ENCODE measurements at places on chromosomes 1 and 21. TPM values are rescaled to one million over a fixed set of nuclear protein-coding genes. Genes with fewer than 3 reads are reported as not detected.

Gene C8B
- total RNA-seq: 0.26 TPM

Gene CYP4X1
- total RNA-seq: 0.24 TPM

Gene TMEM200B
- 13.3 TPM for total RNA-seq

Gene AMY1A
- not detected for total RNA-seq

Gene HFM1
- 9.0 TPM for total RNA-seq

Gene OR2M3
- not detected for total RNA-seq

Gene GJC2
- total RNA-seq: 2.1 TPM

DNA sequence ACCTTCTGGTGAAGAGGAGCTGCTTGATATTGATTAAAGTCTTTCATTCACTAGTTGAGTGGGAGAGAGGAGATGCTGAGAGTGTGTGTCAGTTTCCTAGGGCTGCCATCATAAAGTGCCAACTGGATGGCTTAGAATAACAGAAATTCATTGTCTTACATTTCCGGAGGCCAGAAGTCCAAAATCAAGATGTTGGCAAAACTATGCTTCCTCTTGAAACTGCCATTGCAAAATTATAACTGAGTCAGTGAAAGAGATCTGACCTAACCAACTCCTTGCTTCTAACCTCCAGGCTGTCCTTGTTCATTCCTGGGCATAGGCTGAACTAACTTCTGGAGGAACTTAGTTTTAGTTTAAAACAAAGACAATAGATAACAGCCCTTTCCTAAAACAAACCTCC is 47.1 kb downstream of the PTGS2 start:
- DNase-seq: no peak

DNA sequence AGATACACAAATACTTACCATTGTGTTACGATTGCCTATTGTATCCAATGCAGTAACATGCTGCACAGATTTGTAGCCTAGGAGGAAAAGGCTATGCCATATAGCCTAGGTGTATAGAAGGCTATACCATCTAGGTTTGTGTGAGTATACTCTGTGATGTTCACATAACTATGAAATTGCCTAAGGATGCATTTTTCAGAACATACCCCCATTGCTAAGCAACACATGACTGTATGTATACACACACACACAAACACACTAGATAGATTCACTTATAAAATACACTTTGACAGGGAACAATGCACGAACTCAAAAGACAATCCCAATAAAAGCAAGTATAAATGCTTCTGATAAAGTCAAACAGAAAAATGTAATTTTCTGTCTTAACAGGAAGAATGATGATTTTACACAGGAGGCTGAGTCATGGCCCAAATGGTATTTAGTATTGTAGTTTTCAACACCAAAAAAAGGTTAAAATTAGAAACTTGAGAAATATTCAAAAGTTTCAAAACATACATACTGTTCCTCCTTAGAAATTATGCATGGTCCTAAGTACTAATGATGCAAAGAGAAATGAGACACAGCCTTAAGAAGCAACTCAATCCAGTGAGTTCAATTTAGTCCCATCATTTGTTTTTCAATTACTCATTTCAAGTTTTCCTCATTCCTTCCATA is 12.2 kb downstream of the FH start:
- no peak for DNase-seq

GRCh38 chr1:189970331-189971230 is 507.1 kb downstream of the BRINP3 start:
- no peak for DNase-seq

- no peak for DNase-seq
These were observed 5.0 kb upstream of the HHIPL2 start for GRCh38 chr1:222552882-222553281.

DNA sequence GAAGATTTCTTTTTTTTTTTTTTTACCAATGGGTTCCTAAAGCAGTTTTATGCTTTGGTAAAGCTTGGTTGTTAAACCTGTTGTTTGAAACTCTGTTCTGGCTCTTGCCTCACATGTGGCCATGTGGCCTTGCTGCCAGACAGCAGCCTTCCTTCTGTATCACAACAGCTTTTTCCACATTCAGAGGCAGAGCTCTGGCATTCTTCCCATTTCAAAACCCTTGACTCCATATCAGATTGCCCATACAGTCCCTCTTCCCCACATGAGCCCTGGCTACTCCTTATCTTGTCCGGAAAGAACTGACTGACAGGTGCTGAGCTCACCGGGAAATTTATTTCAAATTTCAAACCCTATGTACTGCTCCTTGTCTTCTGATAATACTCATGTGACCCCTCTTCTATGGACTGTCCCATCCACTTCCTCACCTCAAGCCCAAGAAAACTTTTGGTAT is 38.5 kb upstream of the LAX1 start:
- no peak for DNase-seq

DNA sequence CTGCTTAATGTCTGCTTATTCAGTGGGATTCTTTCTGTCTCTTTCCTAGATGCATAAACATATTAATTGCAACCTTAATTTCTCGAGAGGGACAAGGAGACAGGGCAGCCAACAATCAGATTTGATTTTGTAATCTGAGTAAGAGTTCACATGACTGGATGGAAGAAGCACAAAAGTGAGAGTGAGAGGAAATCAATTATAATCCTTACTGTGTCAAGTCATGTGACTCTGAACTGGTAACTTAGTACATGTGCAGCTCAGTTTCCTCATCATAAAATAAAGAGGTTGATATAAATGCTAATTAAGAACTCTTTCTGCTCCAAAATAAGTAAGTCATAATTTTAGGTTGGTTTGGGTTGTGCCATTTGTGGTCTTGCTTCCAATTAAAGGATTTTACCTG is 439.5 kb downstream of the AMY1C start:
- no peak for DNase-seq

DNA sequence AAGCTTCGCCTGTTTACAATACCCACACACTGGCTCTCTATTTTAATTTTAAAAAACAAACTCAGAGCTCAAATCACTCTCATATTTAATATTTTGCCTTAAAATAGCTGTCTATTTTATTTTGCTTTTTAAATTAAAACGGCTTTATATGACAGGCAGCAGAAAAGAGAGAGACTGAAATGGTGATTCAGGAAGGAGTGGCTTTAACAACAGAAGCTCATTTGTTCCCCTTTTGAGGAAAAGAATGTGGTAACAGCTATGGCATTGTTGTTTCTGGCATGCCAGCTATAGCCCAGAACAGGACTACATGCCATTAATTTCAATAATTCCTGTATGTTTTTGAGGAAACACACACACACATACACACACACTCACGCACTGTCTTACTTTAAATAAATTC is 234.2 kb upstream of the PTBP2 start:
- DNase-seq: no peak

DNA sequence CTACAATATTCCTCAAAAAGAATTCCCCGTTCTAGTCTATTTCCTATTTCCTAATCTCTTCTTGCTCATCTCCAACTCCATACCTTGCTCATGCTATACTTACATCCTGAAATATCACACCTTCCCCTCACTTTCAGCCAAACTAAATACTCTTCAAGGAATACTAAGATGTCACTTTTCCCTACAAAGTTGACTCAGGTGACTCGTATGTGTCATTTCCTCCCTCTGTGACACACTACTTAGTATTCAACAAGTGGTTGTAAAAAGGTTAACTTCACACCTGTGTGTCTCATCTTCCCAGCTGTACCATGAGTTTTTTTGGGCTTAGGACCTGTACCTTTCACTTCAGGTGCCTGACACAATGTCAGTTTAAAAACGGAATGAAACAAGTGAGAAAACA is 81.9 kb upstream of the LBR start:
- DNase-seq: no peak

GRCh38 chr1:10399444-10399941 is 629 bp downstream of the PGD start:
- no peak for DNase-seq

DNA sequence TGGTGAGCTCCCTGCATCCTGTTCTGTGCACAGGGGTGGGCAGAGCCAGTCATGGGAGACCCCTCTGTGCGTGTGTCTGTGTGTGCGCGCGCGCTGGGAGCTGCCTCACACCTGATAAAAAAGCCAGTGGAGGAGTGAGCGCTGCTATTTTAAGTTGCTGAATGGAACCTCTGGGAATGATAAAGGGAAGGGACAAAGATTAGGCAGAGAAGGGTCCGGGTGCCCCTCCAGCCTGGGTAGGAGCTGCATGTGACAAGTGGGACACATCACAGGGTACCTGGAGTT is 847 bp downstream of the ADORA1 start:
- no peak for DNase-seq

DNA sequence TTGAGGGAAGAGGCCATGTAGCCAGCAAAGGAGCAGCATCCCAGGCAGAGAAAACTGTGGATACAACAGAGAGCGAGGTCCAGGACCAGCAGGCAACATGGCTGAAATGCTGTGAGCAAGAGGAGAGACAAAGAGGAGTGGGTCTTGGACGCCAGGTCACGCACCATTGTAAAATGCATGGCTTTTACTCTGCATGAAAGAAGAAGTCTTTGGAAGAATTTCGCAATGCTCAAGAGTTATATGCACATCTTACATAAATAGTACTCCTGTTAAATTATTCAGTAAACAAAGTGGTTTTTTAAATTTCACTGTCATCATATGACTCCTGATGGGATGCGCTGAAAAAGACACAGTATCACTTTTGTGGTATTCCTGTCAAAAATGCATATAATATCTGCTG is 3.5 kb downstream of the CD244 start:
- no peak for DNase-seq

DNA sequence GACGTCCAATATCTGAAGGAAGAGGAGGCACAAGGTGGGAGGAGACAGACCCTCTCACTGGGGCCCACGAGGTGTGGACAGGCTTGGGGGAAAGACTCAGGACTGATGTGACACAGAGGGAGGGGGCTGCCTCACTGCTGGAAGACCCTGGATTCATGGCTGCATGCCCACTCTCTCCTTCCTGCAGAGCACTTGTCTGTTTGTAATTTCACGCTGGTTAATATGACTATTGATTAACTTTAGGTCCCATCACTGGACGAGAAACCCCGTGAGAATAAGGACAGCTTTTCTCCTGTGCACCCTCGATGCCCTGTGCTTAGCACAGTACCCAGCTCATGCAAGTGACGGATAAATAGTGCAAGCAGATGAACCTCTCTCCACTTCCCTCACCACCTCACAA is 35.1 kb downstream of the CACNA1S start:
- no peak for DNase-seq

DNA sequence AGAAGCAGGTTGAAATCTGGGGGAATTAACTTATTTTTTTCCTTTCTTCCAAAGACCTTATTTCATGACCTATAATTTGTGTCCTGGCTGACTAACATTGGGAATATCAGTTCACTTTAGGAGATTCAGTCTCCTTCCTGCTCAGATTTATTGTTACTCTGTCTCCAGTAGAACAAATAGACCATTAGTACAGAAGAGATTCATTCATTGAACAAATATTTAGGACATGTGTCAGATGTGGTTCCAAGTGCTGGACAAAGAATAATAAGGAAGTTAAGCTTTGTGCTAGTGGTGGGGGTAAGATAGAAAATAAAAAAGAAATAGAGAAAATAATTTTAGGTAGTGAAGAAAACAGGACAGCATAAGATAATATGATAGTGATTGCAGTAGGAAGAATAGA is 20.3 kb downstream of the ZMYM4 start:
- no peak for DNase-seq

GRCh38 chr1:245776694-245777332 is 622.0 kb downstream of the KIF26B start:
- DNase-seq: no peak

- no peak for DNase-seq
These were observed 53.6 kb downstream of the LRRC8C start for GRCh38 chr1:89686520-89686919.

Data from progenitor cell of endocrine pancreas (in vitro differentiated cells).